Stimulated activated CD4-positive, alpha-beta T cell treated with anti-CD3 and anti-CD28 coated beads, TNF-alpha, amount 100 ng/mL, for 48 hours (primary cell): ENCODE measurements at places on chromosomes 6 and 20.

DNA sequence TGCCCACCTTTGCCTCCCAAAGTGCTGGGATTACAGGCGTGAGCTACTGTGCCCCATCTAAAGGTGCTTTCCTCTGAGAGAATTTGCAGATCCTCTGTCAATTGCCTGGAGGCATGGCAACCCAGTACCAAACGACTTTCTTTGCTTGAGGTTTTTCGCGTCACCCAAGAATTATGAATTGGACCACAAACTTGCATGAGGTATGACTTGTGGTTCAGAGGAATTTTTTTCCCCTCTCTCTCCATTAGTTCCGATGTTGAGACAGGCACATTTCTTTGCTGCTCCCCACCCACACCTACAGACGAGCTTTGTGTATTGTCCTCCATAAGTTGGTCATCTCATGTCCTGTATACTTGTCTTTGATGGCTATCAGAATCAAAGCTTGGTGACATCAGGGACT lies 11.8 kb upstream of the SCAF8 start:
- DNase-seq, result no peak

DNA sequence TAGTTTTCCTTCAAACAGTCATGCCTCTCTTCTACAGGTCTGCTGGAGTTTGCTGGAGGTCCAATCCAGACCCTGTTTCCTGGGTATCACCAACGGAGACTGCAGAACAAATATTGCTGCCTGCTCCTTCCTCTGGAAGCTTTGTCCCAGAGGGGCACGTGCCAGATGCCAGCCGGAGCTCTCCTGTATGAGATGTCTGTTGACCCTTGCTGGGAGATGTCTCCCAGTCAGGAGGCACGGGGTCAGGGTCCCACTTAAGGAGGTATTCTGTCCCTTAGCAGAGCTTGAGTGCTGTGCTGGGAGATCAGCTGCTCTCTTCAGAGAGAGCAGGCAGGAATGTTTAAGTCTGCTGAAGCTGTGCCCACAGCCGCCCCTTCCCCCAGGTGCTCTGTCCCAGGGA lies 666.9 kb downstream of the FRK start:
- DNase-seq, result no peak

DNA sequence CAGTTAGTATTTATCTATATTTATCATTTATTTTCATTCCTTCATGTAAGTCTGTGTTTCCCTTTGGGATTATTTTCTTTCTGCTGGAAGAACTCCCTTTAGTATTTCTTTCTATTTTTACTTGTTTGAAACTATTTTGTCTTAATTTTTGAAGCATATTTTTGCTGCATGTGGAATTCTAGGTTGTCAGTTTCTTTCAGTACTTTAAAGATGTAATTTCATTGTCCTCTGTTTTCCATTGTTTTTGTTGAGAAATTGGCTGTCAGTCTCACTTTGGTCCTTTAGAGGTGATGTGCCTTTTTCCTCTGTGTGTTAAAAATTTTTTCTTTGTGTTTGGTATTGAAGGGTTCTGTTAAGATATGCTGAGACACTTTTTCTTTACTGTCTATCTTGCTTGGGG lies 17.1 kb downstream of the RNF182 start:
- no peak for DNase-seq

- no peak for DNase-seq
Observed at GRCh38 chr6:105746130-105746505, 340.0 kb upstream of the PRDM1 start.

- DNase-seq, result no peak
Observed at GRCh38 chr6:76861403-76861802, 601.9 kb downstream of the HTR1B start.

GRCh38 chr6:41967312-41968287 lies 26.0 kb upstream of the CCND3 start:
- no peak for DNase-seq

DNA sequence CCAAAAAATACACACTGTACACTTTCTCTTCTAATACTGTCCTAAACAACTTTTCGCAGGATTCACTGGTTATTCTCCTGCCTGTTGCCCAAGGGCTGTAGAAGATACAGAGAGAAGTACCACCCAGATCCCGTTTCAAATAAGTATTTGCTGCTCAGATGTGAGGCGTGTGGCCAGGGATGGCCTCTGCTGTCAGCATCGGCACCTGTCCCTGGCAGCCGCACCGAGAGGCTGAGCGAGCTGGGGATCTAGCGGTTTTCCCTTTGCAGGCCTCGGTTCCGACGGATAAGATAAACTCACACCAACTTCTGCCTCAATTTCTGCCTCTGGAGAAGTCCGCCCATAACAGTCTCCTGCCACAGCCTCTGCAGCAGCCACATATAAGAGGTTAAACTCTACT lies 685.2 kb upstream of the AGPAT4 start:
- DNase-seq, result no peak

- no peak for DNase-seq
Observed at GRCh38 chr20:50280851-50281655, 90.4 kb downstream of the CEBPB start.

- no peak for DNase-seq
Observed at GRCh38 chr6:19918436-19918835, 81.3 kb downstream of the ID4 start.

- no peak for DNase-seq
Observed at GRCh38 chr6:169940481-169941271, 189.3 kb downstream of the ERMARD start.

GRCh38 chr6:157376241-157376640 lies 4.7 kb upstream of the ZDHHC14 start:
- no peak for DNase-seq

DNA sequence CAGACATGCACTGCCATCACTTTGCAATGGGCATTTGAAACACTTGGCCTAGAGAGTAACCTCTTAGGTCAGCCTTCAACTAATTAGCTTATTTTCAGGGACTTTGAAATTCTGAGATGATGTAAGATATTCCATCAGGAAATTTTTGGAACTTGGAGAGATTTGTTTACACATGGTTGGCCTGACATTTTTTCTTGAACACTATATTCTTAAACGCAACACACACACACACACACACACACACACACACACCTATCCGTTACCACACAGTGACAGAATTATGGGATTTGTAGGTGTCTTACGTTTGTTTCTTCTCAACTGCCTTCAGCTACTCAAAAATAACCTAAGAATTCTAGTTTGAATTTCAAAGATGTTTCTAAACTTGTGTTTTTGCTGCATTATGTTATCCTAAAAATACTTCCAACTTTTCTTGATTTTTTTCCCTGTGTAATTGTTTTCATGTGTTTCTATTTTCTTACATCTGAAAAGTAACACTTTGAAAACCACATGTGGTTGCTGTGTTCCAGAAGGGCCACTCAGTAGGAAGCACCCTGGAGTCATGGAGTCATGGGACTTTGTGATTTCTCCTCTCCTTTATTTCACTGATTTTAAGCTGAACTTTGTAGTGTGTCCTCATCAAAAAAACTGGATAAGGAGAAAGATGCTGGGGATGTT lies 31.9 kb downstream of the MARCKS start:
- no peak for DNase-seq

DNA sequence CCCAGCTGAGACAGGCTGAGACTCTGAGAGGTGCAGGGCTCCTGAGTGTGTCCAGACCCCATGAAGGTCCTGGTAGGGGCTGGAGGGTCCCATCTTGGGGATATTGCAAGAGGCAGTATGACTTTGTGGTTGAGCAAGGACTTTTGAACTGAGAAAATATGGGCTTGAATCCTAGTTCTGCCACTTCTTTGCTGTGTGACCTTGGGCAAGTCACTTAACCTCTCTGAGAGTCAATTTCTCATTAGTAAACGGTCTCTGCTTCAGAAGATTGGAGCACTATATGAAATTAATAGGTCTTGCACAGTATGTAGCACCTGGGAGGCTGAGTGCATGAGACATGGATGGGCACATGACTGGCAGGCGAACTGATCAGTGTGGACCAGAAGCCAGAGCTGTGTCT lies 42.7 kb downstream of the TFEB start:
- DNase-seq, result no peak

- peak; percentile 7 for DNase-seq
Observed at GRCh38 chr6:122789182-122790027, at the start of gene SMPDL3A. Gene SMPDL3A (plus strand): TSS chr6:122789258. CDS start chr6:122789347, 89 bp downstream.

DNA sequence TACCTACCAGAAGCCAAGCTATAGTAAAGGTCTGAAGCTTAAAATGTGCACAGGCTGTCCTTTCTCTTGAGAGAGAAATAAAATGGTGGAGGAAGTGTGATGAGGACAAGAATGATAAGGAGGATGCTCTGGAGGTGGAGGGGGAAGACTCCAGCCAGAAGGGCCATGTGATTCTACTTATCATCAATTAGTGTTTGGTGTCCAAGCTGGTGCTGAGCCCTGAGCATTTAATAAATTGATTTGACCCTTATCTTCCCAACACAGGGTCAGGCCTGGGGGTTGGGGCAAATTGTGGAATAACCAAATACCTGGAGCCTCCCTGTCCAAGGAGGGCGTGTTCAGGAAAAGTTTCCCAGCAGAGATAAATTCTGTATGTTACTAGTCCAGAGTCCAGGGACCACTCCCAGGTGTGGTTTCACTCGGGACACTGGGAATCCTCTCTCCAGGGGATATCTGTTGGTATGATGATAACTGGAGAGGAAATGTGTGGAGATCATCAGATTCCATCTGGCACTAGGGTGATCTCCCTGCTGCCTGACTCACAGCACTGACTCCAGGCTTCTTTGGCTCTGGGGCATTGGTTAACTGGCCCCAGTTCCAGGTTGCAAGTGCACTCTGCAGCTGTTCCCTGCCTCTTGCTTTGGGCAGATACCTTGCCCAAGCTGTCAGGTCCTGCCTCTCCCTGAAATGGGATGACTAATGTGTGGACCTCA lies 3.8 kb upstream of the MYBL2 start:
- DNase-seq, result no peak

DNA sequence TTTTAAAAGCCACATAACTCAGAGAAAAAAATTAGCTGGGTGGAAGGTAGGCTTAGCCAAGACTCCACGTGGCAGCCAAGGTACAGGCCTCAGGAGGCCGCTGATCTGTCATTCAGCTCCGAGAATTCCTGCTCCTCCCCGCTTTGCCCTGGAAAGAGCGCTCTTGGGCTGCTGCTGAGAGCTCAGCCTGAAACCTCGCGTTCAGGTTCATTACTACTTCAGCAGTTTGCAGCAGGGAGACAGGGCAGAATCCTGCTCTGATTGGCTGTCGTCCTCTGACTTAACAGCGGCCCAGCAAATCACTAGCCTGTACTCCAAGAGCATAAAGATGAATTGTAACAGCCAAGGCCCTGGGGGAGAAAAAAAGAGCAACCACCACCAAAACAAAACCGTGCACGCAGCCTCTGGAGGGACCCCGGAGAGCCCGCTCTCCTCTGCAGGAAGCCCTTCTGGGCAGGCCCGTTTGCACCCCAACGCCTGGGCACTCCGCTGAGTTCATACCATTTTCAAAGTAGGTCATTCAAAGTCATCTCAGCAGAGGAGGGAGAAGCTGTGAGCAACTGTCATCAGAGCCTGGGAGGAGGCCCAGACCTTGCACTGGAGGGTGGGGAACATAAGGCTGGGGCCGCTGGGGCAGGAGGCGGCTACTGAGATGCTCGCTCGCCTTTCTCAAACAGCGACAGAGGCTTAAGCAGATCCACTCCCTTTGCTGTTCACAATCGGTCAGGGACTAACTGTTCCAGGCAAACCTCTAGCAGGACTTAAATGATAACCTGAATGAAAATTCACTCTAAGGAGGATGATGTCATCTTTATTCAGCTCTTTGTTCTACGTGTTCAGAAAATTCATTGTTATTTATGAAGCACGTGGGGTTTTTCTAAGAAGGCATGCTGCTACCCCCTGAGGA lies 42.3 kb upstream of the ATXN1 start:
- DNase-seq, result no peak

GRCh38 chr6:130888246-130888645 lies 61.0 kb downstream of the SMLR1 start:
- no peak for DNase-seq

DNA sequence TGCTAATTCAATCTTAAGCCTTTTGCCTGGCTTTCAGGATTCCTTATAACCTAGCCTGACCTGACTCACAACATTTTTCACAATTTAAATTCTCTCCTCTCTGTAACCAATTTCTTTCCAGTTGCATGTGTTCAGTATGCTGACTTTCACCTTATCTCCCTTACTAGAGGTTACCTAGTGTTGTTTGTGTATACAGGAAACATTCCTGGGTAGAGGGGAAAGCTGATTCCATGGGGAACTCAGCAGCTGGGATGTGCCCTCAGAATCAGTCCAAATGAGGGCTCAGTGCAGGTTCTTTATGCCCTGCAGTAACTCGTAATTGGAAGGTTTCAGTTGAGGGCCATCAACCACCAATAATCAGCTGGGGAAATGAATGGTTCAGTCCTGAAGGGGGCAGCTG lies 18.5 kb downstream of the PKIB start:
- no peak for DNase-seq

GRCh38 chr6:133207754-133208153 lies 33.4 kb upstream of the EYA4 start:
- DNase-seq, result no peak

DNA sequence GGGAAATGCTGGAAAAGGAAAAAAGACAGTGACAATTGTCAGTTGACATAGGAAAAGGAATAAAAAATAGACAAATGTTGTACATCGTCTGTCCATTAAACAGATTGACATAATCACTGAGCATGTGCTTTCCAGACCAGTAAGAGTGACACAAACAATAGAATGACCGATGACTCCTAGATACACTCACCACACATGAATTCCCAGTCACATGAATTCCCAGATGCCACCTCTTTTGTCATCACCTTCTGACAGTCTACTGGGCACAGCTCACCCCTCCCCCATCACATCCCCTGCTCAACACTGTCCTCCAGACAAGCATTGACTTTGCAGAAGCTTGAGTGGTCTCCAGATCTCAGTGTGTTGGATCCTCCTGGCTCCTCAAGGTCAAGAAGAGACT lies 25.9 kb downstream of the POM121L2 start:
- DNase-seq, result no peak

- no peak for DNase-seq
Observed at GRCh38 chr20:20174089-20174835, 121.9 kb downstream of the CFAP61 start.

- DNase-seq, result no peak
Observed at GRCh38 chr6:13472099-13472498, 15.3 kb downstream of the GFOD1 start.

DNA sequence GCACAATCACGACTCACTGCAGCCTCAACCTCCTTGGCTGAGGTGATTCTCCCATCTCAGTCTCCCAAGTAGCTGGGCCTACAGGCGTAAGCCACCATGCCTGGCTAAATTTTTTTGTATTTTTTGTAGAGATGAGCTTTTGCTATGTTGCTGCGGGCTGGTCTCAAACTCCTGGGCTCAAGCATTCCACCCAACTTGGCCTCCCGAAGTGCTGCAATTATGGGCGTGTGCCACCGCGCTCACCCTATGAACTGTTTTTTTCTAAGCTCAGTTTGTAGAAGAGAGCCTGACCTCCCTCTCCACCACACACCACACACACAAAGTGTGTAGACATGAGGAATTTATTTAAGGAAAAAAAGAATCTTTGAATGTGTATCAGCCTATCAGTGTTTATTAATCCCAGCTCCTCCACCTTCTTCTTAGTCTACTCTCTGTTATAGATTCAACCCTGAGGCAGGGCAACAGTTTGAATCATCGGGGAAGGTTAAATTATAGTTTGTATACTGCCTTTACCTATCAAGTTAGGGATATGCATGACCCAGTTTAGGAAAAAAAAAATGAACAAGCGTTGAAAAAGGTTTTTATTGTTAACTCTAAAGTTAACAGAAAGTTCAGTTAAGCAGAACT lies 74.1 kb downstream of the PLEKHG1 start:
- no peak for DNase-seq

- DNase-seq, result no peak
Observed at GRCh38 chr6:104728448-104728847, 131.3 kb downstream of the HACE1 start.
